ENCODE measurements at places on chromosomes 11 and 22.

DNA sequence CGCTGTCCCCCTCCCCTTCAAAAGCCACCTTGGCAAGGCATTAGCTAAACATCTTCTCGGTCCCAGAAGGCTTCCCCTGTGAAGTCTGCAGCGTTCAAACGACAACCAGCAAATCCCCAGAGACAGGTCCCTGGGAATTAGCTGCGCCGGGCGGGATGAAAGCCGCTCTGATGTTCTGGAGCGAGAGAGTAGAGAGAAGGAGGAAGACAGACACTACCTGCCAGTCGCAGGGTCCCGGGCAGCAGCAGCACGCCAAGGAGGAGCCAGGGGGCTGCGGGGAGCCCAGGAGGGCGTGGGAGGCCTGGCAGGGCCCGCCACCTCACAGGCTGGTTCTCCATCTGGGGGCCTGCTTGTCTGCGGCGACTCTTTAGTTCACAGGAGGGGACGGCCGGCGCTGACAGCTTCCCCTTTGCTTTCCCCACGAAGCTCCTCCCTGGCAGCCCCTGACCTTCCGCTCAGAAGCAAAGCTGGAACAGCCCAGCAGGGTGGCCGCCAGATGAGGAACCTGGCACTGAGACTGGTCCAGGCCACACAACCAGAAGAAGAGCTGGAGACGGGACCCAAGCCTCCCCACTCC lies at the start of gene NFAM1:
Gene NFAM1, minus strand, starts transcription at position 384 of the 577 bp plus-strand sequence. Its CDS starts 46 bp downstream, at position 338.
- no peak for DNase-seq

- peak; percentile 25 for DNase-seq
Measured at GRCh38 chr11:125886997-125887372, 483 bp upstream of the HYLS1 start.

GRCh38 chr11:57353852-57354251 lies 15.7 kb downstream of the P2RX3 start:
- DNase-seq, result no peak

GRCh38 chr11:107457205-107457557 lies 444 bp downstream of the CWF19L2 start:
- no peak for DNase-seq

DNA sequence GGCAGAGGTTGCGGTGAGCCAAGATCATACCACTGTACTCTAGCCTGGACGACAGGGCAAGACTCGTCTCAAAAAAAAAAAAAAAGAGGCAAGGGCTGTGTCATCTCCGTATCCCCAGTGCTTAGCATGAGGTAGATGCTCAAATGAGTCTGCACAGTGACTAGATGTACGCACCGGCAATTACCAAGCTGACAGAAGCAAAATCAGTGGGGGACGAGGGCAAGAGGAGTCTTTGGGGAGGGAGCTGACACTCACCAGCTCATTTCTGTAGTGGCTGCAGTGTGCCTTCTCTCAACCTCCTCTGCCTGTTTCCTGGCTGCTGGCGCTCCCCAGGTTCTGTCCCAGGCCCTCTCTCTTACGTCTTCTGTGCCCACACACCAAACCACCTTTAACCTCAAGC lies 69.9 kb downstream of the PACSIN2 start:
- no peak for DNase-seq

DNA sequence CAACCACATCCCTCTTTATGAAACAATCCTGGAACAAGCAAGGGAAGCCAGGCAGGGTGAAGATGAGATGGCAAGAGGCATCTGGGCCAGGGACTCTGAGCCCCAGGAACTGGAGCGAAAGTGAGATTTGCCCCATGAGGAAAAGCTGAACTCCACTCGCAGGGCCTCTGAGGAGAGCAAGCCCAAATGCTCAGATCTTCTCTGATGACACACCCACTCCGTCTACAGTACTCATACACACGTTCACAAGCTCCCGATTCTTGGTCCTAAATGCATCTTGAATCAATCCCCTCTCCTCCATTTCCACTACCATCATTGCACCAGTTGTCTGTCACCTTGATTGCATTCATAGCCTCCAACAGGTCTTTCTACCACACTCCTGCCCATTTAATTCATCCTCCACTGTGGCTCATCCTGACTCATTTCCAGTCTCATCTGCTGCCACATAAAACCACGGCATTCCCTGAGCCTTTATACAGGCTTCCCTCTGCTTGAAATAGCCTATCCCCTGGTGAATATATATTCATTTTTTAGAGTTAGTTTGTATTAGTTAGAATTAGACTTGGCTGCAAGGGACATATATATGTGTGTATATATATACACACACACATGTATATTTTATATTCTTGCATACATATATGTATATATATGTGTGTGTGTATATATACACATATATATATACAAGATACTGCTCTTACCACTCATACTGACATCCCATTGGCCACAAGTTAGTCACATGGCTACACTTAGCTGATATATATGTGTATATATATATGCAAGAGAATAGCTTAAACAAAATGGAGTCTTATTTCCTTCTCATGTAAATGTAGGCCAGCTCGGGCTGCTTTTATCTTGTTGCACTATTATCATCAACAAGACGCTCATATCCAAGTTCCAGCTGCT lies 1.4 kb upstream of the APOA5 start:
- DNase-seq, result no peak

DNA sequence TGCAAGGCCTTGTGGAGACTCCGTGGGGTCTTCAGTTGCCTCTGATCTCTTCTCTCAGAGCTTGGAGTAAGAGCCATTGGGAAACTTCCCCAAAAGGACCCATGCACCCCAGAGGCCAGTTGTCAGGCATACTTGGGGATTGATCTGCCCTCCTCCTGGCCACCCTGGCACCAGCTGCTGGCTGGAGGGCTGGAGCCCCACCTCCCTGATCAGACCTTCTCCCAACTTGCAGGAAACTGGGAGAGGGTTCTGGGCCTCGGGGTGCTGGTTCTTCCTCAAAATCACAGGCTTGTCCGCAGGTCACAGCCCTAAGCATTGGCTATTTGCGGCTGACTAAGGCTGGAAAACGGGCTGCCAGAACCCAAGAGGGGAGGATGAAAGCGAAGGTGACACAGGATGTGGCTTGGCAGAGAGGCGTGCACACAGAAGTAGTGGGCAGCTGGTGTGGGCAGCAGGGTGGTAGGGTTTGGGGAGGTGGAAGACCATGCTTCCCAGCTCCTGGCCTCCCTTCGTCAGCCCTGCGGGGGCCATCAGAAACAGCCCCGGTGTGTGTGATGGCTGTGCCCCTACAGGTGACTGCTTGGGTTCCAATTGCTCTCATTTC lies 1.3 kb upstream of the DGKZ start:
- DNase-seq, result no peak

DNA sequence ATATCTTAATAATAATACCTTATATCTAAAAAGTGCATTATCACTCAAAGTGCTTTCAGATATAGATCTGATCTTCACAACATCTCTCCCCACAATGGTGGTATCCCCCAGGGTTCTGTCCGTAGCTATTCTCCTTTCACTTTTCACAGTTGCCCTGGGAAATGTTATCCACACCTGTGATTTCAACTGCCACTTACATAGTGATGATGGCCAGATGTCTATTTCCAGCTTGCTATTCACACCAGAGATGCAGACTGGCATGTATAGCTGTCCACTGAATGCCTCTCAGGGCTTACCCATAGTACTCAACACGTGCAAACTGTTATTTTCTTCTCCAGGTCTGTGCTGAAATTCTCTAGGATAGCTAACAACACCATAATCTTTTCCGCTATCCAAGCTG lies 724.7 kb downstream of the DLG2 start:
- no peak for DNase-seq

DNA sequence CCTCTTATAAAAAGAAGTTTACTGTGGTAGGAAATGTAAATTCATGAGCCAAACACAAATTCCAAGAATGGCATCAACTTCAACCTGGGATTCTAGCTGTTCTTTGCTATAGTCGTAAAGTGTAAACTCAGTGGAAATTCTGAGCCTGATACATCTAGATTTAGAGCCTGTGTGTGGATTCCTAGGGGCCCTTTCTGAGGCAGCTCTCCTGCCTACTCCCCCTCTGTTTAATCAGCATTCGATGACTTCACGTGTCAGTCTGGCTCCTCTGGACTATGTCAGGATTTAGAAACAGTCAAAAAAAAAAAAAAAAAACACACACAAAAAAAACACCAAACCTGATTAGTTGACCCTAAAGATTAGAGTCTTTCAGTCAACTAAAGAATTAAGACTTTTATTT lies 93.1 kb upstream of the SC5D start:
- no peak for DNase-seq

DNA sequence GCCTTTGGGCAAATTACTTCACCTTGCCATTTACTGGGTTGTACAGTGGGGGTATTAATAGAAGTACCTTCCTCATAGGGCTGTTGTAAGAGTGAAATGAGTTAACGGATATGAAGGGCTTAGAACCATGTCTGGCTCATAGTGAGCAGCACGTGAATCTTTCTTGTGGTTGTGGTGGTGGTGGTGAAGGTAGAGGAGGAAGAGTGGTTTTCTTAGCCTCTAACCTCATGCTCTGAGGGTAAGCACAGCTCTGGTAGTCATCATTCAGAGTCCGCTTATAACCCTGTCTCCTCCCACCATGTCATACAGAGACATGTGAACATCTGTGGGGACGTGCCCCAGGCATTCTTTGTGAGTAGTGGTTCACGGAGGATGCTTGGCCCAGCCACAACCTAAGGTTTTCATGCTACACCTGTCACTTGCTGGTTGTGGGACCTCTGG lies 43.6 kb downstream of the TEAD1 start:
- DNase-seq, result no peak

- no peak for DNase-seq
Measured at GRCh38 chr11:120811731-120812130, 212.2 kb upstream of the TBCEL start.

DNA sequence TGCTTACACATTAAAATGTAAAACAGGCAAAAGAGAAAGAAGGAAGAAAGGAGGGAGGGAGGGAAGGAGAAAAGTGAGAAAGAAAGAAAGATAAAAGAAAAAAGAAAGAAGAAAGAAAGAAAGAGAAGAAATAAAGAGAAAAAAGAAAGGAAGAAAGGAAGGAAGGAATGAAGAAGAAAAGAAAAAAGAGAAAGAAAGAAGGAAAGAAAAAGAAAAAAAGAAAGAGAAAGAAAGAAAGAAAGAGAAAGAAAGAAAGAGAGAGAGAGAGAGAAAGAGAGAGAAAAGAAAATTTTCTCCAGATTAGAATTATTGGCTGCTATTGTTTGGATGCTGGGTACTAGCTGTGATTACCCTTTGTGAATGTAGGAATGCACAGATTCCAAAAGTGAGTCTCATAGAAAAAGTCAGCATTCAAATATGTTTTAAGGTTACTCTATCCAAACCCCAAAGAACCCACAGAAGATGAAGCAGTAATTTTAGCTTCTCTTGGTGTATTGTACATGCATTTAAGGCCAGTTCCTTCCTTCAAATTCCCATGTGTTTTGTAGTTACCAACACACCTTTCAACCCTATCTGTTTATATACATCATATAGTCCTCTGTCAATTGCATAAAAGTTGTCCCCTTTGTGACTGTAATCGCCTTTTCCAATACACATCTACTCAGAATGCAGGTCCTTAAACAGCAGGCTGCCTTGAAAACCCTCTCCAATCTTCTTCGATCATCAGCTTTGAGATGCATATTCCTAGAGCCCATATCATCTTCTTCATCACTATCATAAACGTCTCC lies 789 bp upstream of the FAM111A start:
- no peak for DNase-seq

DNA sequence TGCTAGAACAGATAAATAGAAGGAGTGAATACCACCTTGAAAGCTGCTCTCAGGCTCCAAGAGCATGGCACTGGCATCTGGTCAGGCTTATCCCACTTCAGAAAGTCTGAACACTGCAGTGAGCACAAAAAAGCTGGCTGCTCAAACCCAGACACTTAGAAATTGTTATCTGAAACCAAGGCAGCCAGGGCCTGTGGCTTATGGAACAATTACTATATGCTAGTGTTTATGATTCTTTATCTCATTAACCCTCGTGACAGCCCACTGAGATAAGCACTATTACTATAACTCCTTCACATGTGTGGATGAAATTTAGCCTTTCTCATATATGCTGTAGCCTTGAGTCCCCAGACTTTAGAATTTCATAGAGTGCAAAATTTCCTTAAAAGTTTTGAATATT lies 400.2 kb downstream of the RAB38 start:
- no peak for DNase-seq

GRCh38 chr11:1399386-1400316 lies 9.9 kb downstream of the BRSK2 start:
- no peak for DNase-seq

GRCh38 chr11:116240710-116241109 lies 532.1 kb downstream of the BUD13 start:
- DNase-seq, result no peak

- DNase-seq, result no peak
Measured at GRCh38 chr11:133919330-133920108, 37.2 kb downstream of the IGSF9B start.

DNA sequence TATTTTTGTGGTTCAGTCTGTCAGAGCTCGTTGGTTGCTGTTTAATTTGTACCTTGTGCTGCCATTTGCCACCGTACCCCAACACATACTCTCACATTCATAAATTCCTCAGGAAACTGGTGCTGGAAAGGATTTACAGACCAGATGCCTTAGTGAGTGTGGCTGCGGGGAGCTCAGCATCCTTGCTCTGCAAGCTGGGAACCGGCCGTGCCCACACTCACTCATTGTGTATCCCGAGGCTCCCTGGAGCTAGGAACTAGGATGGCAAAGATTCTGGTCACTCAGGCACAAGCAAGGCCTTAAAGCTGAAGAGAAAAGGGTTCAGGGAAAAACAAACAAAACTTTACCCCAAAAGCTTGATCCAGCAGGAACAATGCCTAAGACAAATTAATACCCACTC lies 64.6 kb upstream of the TTC12 start:
- no peak for DNase-seq

- DNase-seq, result no peak
Measured at GRCh38 chr11:32838505-32839274, 9.0 kb downstream of the PRRG4 start.

DNA sequence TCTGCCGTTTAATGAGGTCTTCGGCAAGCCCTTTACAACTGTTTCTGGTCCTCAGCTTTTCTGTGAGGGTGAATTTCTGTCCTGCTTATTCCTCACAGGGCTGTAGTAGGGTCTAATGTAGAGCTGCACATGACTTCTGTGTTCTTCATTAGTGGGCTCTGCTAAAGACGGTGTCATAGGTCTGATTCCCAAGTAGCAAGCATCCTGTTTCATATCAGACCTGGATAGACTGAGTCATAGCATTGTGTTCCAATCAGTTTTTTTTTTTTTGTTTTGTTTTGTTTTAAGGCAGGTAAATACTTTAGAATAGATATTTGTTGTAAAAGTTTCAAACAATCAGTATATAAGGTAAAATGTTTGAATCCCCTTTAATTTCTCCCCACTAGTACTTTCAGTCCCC lies 35.4 kb downstream of the BIRC2 start:
- DNase-seq, result no peak

GRCh38 chr11:115164774-115165173 lies 339.4 kb downstream of the CADM1 start:
- no peak for DNase-seq
